ENCODE measurements at places on chromosomes 4 and X.

GRCh38 chr4:28435314-28435713 is 1574.7 kb downstream of the STIM2 start:
- DNase-seq: no peak

GRCh38 chr4:40811956-40812355 is 62.2 kb downstream of the NSUN7 start:
- DNase-seq: no peak

DNA sequence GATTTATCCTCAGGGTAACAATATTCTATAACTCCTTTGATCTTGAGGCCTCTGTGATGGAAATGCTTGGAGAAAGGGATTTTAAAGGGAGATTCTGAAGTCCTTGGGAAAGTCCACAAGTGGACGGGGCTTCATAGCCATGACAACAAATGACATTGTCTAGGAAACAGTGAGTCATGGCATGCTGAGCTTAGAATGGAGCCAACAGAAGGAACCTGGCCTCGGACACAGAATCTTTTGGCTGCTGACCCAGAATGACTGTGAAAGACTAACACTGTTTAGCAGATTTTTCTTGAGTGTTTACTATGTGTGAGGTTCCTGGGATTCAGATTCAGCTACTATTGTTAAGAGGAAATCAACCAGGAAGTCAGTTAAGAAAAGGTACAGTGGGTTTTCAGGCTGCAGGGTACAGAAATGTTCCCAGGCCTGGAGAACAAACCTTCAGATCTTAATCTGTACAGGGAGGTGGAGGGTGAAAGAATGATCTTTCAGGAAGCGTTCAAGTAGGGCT is 18.1 kb upstream of the CXCL2 start:
- no peak for DNase-seq

- no peak for DNase-seq
Measured at GRCh38 chrX:106415276-106415895, 196.4 kb upstream of the RADX start.

- DNase-seq: no peak
Measured at GRCh38 chrX:2264179-2265030, 236.4 kb downstream of the DHRSX start.

DNA sequence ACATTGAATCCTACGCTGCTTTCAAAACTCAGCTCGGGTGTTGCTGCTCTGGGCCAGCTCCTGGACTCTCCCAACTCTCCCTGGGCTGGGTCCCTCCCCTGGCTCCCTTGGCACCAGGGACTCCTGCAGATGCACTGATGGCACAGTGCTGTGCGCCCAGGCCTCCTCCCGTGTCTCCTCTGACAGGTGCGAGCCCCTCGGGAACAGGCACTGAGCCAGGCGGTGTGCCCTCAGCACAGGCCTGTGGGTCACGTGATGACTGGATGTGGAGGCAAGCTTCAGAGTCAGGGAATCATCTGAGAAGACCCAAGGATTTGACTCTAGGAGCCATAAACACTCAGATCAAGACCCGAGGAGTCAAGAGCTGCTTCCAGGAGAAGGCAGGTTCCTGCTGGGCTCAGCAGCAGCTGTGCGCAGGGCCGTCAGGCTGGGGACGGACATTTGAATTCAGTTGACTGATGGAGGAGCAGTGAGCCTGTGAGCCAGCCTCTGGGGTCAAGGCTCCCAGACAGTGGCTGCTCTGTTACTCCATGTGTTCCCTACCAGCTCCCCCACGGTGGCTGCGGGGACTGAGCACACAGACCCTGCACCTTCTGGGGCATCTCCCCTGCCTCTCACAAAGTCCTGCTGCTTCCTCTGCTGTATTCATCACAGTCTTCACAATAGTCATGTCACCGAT is 33.0 kb downstream of the NAT8L start:
- no peak for DNase-seq

GRCh38 chr4:55125763-55126541 is 557 bp upstream of the KDR start:
- no peak for DNase-seq

- no peak for DNase-seq
Measured at GRCh38 chrX:14902537-14902936, 29.3 kb downstream of the MOSPD2 start.
